ENCODE measurements at places on chromosomes 3 and 15.

- H3K27me3 ChIP-seq, result no peaks in the 10 kb centered on the region
- H3K27ac ChIP-seq, result no peak overlapping the region
- DNase-seq, result no peak
Measured at GRCh38 chr3:93992207-93992606, 12.3 kb downstream of the ARL13B start.

GRCh38 chr3:184308744-184309143, 5.7 kb upstream of the EIF4G1 start:
- no peaks in the 10 kb centered on the region for H3K27me3 ChIP-seq
- peaks cover 37% of the 10 kb centered on the region for H3K36me3 ChIP-seq
- DNase-seq, result no peak
- H3K27ac ChIP-seq, result no peak overlapping the region
- no peak overlapping the region for H3K4me3 ChIP-seq

- no peaks in the 10 kb centered on the region for H3K4me1 ChIP-seq
- no peak overlapping the region for H3K27ac ChIP-seq
- H3K36me3 ChIP-seq, result peaks cover 65% of the 10 kb centered on the region
- no peak overlapping the region for H3K4me3 ChIP-seq
- DNase-seq, result no peak
Measured at GRCh38 chr15:40388941-40389823, 6.7 kb downstream of the KNSTRN start.

- no peaks in the 10 kb centered on the region for H3K27me3 ChIP-seq
- H3K4me3 ChIP-seq, result no peak overlapping the region
- H3K27ac ChIP-seq, result no peak overlapping the region
Measured at GRCh38 chr3:17632401-17633100, 109.9 kb downstream of the TBC1D5 start.

Measured in heart left ventricle (tissue), 16 donors.